MV-4-11 (cell line): ENCODE measurements at places on chromosomes 16 and 17.

DNA sequence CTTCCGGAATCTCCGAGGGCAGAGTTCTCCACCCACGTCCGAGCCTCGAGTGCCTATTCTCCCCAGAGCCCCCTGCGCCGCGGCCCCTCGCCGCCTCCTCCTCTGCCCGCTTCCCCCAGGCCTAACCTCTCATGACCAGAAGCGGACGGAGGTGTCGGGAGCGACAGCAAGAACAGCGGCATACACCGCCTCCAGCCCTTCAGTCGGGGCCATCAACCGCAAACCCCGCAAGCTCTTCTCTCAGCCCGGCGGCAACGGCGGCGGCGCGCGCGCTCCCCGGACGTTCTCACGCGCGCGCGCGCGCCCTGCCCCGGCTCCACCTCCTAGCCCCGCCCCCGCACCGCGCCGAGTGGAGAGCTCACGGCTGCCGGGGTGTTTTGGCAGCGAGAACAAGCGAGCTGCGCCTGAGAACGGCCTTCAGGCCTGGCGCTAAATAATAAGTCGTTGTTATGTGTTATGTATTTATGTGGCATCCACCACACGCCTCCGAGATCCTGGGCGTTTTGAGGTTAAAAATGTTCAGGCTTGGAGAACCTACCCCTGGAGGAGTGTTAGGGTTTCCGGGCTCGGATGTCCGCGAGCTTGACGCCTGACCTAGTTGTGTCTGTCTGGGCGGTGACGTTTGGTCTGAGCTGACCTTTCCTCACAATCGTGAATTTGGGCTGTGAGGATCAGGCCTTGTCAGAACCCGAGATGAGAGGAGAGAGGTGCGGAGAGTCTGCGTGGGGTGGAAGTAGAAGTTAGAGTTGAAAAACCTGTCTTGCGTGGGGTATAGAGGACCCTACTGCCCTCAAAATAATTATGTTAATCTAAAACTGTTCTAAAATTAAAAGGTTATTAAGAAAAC, at the start of gene RNFT1:
Gene RNFT1, minus strand, starts transcription at position 259 of the 847 bp plus-strand sequence. Its CDS starts 77 bp downstream, at position 182.
- peak; percentile 87 for DNase-seq

- DNase-seq = peak; percentile 3
Observed at GRCh38 chr16:49158029-49158642, 123.5 kb downstream of the CBLN1 start.

DNA sequence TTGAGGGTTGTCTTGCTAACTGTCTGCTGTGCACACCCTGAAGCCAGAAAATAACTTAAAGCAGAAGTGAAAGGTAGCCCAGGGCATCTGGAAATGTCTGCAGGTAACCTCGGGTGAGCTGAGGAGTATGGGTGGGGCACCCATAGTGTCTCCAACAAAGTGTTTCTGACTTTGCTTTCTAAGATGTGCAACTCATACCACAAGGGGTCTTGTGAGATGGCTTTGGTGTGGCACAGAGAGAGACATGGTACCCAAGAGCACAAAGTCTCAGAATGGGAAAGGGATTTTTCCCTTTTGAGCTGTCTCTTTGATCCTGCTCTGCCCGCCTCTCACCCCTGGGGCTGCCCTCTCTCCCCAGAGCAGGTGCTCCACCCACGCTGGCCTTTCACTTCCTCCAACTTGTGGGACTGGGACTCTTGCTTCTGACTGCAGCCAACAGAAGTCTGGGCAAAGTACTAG, 6.9 kb downstream of the CHD9 start:
- peak; percentile 83 for DNase-seq

GRCh38 chr17:55167024-55167725, 97.6 kb upstream of the HLF start:
- DNase-seq = no peak

GRCh38 chr17:71938340-71939010, 182.3 kb upstream of the SOX9 start:
- DNase-seq = no peak

- DNase-seq = no peak
Observed at GRCh38 chr17:11900041-11900476, 97.2 kb downstream of the ZNF18 start.

GRCh38 chr16:27387724-27388123, 14.2 kb upstream of the IL21R start:
- no peak for DNase-seq

DNA sequence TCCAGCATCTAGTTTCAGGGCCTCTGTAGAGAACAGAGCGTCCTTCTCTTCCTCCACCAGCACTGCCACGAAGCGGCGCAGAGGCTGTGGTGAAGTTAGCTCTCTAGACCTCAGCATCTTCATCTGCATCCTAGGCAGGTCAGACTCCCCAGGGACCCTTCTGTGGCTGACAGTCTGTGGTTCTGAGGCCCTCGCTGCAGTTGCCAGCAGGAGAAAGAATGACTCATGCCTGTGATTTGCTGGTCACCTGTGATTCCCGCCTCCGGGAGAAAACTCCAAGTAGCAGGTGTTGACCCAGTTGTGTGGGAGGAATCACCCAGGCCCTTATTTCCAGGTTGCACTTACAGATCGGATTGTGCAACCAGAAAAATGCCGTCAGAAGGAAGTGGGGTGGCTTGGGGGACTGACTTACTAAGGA, 117.3 kb upstream of the CACNG5 start:
- peak; percentile 12 for DNase-seq
